Activated naive CD8-positive, alpha-beta T cell treated with anti-CD3 and anti-CD28 coated beads, Interleukin-2, amount 50 U/mL, for 24 hours (primary cell): ENCODE measurements at places on chromosomes 4 and X.

DNA sequence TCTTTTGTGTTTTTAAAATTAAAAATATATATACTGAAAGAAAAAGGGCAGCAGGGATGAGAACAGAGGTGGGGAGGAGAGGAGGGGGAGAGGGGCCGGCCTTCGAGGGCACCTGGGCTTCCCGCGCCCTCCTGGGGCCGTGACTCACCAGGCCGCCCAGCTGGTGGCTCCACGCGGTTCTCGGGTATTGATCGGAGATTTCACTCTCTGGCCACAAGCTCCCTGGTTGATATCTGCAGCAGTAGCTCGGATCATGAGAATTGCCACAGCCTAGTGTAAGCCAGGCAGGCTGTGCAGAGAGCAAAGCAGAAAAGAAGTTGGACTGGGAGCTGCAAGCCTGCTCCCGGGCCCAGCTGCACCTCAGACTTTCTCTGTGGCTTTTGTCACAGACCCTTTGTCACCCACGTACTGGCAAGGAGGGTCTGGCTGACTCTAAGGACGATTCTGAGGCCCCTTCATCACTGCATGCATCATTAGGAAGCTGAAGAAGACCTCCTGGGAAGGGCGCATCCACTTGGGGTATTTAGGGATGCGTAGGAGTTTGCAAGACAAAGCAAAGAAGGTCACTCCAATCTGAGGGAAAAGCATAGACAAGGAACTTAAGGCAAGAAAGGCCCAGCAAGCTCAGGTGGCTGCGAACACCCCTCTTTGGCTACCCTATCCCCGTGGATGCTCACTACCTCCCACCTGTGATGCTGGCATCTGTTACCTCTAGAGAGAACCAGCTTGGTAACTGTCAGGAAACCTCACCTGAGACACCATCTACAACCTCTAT, 71.7 kb downstream of the CPZ start:
- no peak for DNase-seq

GRCh38 chr4:110704748-110705439, 82.0 kb upstream of the PITX2 start:
- DNase-seq: no peak

DNA sequence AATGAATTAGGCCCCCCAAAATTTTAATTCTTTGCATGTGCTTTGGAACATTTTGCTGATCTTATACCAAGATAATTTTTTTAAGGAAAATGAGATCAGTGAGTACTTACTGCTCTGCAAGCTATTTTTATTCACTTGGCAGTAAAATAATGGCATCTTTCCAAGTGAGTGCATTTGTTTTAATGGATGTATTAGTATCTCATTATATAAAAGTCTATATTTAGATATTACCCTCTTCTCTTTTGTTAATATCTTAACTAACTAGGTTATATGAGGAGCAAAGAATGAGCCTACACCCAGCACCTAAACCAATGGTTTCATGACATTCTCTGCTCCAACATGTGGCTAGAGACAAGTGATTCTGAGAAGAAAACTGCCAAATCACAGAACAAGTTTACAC, 21.1 kb upstream of the ARAF start:
- DNase-seq: no peak

- no peak for DNase-seq
Measured at GRCh38 chr4:17814140-17814539, 3.4 kb downstream of the NCAPG start.

DNA sequence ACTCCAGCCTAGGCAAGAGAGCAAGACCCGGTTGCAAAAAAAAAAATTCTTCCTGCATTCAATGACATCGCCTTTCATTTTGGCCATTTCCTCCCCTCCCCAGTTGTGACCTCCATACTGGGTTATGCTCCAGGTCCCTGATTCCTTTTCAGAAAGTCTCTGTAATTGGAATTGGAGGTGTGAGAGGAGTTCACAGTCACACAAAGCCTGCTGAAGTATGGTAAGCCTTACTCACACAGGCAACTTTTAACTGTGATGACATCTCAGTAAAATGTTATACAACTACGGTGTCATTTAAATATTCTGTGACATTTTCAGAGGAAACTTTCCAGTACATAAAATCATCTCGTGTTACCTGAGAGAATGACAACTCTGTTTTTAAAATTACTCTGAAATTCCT, 73.6 kb downstream of the CEP44 start:
- DNase-seq: no peak

DNA sequence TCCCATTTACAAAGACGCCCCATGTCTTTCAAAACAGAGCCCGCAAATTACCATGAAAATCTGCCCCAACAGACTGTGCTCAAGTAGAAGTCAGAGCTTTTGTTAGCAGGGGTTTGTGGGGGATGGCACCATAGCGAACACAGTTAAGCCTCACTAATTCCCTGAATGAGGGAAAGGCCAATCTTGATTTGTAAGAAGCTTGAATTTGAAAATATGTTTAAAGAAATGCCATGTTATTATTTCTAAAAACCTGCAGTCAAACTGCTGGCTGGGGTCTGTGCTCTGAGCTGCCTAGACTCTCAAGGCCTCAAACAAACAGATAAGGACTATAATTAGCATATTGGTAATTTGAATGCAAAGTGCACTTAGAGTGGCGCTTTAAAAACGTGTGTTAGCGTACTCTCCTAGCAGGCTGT, 9.4 kb upstream of the PAK3 start:
- DNase-seq: no peak

DNA sequence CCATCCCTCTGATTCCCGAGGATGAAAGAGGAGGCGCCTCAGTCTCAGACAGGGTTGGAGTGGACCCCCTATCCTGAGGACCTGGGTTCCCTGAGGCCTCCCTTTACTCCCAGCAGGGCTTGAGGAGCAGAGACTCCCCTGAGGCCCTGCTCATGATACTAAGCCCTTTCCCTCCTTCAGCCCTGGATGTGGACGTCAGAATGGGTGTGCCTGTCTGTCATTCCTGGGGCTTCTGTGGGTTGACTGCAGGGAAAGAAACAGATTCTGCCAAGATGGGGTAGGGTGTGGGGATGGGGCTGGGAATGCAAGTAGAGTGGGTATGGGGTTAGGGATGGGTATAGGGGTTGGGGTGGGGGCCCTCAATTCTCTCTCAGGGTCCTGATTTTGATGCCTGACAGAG, 21.1 kb downstream of the MAGEA10 start:
- DNase-seq: no peak

- DNase-seq: no peak
Measured at GRCh38 chr4:38917481-38918025, 49.9 kb downstream of the FAM114A1 start.

GRCh38 chr4:114905017-114905416, 208.4 kb downstream of the NDST4 start:
- no peak for DNase-seq

DNA sequence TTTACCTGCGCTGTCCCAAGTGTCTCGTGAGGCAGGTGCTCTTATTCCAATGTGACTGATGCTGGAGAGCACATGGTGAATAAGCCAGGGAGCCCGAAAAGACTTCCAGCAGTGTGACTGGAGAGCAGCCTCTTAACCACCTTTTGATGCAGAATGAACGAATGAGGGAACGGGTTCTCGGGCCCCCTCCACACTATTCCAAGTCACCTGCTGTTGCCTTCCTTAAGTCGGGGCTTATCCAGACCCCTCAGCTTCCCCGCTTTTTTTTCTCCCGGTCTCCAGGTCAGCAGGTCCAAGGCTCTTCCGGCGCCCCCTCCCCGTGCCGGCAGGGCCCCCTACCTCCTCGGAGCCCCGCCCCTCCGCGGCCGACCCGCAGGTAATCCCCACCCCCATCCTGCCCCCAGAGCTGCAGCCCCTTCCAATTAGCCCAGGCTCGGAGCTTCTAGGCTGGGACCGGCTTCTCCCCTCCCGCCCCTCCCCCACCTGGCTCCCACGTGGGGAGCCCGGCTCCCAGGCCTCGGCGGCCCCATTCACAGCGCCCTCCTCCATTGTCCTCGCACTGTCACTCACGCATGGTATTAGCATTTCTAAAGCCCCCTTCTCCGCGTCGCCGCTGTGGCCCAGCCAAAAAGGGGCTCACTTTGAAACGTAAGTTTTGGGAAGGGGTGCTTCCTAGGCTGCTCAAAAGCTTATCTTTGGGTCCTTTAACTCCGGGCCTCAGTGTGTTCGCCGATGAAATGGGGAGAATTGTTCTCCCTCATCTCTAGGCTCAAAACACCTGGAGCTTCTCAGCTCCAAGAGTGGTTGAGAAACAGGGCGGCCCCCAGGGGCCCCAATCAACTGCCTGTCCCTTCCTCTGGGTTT, 56.2 kb upstream of the PJA1 start:
- no peak for DNase-seq

DNA sequence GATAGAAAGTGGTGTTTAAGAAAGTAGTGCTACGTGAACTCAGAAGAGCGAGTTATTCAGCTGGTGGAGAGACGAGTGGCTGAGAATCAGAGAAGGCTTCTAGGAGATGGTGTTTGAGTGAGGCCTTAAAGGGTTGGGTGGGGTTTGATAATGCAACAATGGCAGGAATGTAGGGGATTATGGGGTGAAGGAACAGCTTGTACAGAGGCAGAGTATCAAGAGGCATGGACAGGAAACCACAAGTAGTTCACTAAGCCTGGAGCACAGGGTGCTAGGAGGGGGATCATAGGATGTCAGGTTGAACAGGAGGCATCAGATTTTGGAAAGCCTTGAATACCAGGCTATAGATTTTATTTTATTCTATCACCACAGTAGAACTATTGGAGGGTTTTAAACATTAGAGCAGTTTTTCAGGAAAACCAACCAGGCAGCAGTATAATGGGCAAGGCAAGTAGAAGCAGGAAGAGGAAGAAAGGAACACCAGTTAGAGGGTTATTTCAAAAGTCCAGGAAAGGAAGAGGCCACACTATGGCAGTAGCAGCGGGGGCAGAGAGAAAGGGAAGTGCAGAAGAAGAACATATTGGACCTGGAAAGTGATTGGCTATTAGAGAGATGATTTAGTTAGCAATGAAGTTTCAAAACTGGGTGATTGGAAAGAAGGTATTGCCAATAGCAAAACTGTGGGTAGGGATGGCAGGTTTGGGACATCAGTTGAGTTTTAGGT, 99.2 kb downstream of the DOCK11 start:
- DNase-seq: no peak

DNA sequence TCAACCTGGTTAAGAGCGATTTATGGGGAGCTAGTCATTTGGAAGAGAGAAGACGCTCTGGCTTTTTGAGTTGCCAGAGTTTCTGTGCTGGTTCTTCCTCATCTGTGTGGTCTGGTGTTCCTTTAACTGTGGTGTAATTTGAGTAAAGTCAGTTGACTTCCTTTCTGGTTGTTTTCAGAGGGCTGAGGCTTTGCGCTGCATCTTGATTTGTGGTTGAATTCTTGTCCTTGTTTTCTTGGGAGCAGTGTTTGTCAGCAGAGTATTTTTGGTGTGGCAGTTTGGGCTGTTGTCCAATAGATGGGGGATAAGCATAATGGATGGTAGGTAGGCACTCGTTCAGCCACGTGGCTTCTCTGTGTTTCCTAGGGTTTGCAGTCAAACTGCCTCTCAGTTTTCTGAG, 2143.2 kb upstream of the TENM3 start:
- no peak for DNase-seq

- DNase-seq: no peak
Measured at GRCh38 chrX:41526925-41527324, 79.8 kb downstream of the NYX start.

GRCh38 chrX:39782276-39782675, 315.5 kb downstream of the BCOR start:
- DNase-seq: no peak

DNA sequence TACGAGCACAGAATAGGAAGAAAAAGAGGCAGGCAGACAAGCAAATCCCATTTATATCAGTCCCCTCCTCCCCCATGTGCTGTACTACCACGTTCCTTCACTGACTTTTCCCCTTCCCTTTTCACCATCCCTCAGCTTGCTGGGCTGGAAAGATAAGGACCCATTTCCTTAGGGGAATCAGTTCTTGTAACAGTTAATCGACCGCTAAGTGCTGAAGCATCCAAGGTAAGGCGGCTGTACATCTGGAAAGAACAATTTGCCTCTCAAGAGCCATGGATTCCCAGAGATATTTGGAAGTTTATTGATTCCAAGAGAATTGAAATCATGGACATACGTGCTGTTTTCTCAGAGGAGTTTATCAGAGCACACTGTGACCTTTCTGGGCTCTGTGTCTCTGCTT, 1688.0 kb downstream of the STIM2 start:
- DNase-seq: no peak
